Renal cortical epithelial cell (primary cell): ENCODE measurements at places on chromosomes 7 and 10. TPM values are rescaled to one million over a fixed set of nuclear protein-coding genes. Genes with fewer than 3 reads are reported as not detected.

CHN2 gene
- 3.5 TPM in 2 replicates for total RNA-seq

DNA sequence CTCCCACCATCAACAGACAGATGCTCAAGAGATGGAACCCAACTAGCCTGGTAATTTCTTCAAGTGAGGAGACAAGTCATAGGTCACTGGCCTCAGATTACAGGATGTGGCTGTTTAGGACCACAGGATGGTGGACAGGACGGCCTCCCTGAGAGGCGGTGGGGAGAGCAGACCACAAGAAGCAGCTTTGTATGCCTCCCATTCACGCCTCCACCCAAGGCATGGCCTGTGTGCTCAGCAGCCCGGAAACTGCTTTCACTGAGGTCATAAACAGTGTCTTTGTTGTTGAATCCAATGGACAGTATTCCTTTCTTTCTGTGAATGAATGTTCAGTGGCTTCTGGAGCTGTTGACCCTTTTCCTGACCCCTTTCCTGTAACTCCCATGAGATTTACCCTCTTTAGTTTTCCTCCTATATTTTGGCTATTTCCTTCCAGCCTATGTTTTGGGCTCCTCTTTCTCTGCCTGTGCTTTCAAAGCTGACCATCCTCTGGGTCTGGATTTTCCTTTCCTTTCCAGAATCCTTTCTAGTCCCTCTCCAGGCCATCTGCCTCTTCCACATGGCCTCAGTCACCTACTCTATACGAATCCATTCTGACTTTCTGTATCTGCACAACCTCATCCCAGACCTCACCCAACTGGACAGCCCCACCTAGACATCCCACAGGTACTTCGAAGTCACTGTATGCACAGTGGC, 32.4 kb upstream of the INPP5F start:
- peak; percentile 88 for DNase-seq

LOXL4 gene
- 20.1 and 24.3 TPM in 2 replicates for total RNA-seq

DNA sequence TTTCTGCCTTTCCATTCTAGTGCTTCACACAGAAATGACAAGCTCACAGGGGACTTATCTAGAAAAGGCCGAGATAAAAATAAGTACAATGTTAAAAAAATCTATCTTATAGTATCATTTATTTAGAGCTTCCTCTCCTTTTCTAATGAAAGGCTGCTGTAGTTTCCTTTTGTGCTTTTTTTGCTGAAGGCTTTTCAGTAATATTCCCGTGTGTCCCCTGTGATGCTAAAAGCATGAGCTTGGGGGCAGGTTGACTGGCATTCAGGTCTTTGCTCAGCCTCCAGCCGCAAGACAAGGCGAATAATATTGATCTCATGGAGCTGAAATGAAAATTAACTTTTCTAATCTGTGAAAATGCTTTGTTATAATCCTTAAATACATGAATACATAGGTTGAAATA, 143.0 kb downstream of the ST7 start:
- no peak for DNase-seq

- peak; percentile 6 for DNase-seq
Observed at GRCh38 chr10:78852466-78853240, 216.1 kb upstream of the ZMIZ1 start.

AKR1D1 gene
- total RNA-seq: not detected in 2 replicates

DNA sequence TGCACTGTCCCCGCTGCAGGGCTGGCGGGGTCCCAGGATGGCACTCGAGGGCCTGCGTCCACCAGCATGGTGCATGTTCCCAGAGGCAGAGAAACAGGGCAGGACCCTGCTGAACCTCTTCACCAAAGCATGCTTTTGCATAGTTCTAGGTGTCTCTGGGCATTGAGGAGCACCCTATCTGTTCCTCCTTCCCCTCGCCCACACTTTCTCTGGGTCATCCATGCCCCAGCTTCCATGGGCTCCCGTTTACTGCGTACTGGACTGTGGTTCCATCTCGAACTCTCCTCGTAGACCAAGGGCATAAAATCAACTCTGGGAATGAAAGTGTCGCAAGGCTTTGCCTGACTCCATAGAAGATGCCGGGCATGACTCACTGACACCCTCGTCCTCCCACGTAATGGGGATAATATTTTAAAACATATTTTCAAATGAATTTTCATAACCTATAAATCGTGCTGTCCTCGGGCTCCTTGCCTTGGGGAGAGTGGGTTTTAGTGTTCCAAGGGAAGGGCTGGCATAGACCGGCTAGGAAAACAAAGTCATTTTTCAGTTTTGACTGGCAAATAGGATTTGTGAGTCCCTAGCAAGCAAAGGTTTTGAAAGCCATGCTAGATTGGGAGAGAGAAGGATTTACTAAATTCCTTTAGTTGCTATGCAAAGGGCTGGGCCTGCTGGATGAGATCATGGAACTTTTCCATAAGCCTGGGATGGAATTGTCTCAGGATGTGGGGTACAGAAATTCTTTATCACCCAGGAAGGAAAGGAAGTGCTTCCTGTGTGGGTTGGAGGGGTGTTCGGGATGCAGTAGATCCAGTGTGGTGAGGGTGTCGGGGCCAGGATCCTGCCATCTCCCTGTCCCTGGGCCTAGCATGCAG, 498.7 kb upstream of the MKI67 start:
- no peak for DNase-seq
